ENCODE measurements at places on chromosomes 2 and 18. TPM values are rescaled to one million over a fixed set of nuclear protein-coding genes. Genes with fewer than 3 reads are reported as not detected.

DNA sequence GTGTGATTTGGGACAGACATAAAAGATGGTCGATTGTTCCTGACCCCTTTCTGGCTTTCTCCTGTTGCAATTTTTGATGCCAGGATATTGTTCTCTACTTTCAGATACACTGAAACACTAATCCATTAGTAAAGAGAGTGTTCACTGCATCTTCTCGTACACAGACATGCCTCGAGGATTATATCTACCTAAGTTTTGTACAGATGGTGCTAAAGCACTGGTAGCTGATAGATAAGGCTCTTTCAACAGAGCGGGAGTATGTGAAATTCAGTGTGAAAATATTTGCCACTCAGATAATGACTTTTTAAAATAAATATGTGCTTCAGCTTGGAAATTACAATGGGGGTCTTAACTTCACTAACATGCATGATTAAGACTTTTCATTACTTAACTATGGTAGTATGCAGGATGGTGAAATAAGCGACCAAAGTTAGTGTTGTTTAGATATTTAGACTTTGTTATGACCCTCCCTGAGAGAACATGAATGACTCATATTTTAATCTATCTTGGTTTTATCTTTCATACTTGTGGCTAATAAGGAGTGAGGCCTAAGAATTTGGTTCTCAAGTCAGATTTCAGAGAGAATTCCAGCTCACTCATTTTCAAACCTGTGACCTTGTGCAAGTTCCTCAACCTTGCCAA lies 474.9 kb downstream of the NRXN1 start:
- DNase-seq, result no peak

- peak; percentile 58 for DNase-seq
These were observed 198.9 kb downstream of the CDCA7 start for GRCh38 chr2:173553593-173553992.

DNA sequence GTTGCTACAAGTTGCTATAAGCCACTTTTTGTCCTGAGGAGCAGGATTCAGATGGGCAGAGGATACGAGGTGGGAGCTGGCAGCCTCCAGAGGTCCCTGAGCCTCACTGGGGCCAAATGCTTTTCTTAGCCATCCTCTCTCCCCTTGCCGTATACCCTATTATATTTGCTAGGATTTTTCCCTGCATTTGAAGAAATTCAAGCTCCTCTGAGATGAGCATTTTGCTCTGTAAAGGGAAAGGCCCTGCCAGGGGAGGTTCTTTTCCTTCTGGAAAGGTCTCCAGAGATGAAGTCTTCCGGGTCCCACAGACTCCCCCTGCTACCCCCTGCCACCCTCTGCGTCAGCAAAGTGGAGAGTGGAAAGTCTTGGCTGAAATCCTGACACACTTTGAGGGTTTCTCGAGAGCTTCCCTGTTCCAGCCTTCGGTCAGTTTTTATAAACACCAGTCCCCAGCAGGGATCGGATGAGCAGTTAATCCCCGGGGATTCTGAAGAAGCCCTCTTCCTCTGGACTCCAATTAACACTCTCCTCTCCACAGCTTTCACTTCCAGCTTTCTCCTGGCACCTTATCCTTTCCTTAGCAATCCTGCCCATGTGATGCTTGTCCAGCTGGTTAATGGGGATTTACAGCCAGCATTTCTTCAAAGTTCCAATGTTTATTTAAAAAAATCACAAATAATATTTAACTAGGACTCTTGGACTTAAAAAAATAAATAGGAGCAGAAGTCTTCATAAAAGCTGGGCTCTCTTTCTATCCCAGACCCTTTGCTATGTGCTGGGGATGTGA lies 13.1 kb downstream of the CYRIA start:
- no peak for DNase-seq

- no peak for DNase-seq
These were observed 15.4 kb downstream of the PECR start for GRCh38 chr2:216066230-216066629.

- DNase-seq, result no peak
These were observed 49.7 kb downstream of the SCN7A start for GRCh38 chr2:166444306-166444705.

GRCh38 chr2:562391-563364 lies 114.5 kb downstream of the TMEM18 start:
- DNase-seq, result no peak

DNA sequence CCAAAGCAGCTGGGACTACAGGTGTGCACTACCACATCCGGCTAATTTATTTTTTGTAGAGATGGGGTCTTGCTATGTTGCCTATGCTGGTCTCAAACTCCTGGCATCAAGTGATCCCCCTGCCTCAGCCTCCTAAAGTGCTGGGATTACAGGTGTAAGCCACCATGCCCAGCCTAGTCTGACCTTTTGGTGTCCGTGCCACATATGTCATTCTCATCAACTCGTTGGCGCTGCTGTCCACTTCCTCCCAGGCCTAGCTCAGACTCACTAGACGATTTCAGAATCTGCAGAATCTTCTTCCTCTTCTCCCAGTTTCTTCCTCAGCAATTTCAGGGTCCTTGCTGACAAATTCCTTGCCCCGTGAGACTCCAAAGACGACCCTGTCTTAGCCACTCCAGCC lies 39.8 kb upstream of the DNMT3A start:
- DNase-seq, result no peak

GRCh38 chr2:196287523-196287922 lies 116.1 kb upstream of the STK17B start:
- DNase-seq, result no peak

- DNase-seq, result no peak
These were observed 219.6 kb downstream of the CYP26B1 start for GRCh38 chr2:71927757-71928715.

DNA sequence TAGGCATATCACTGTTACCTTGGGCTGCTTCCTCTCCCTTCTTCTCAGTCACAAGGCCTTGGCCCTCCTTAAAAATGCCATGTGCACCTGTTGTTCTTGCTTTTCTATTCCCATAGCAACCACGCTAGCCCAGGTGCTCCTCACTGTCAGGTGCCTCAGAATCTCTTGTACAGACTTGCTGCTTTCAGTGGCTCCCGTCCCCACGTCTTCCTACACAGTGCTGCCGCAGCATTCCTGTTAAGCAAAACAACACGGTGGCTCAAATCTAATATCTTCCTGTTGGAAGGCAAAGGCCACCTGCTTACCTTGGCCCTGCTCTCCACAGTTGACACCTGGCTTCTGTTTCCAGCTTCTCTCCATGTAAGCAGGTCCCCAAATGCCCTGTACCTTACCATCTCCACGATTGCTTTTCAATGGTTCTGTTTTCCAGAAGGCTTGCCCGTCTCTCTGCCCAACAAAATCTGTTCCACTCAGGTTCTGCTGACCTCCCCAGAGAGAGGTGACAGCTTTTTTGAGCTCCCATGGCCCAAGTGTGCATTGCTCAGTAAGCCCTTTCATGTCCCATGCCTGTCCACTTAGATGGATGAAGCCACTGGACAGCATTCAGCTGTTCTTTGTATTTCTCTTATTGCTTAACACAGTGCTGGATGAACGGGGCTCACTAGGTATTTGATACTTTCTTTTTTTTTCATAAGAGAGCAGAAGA lies 240.4 kb downstream of the PRKCE start:
- no peak for DNase-seq

DNA sequence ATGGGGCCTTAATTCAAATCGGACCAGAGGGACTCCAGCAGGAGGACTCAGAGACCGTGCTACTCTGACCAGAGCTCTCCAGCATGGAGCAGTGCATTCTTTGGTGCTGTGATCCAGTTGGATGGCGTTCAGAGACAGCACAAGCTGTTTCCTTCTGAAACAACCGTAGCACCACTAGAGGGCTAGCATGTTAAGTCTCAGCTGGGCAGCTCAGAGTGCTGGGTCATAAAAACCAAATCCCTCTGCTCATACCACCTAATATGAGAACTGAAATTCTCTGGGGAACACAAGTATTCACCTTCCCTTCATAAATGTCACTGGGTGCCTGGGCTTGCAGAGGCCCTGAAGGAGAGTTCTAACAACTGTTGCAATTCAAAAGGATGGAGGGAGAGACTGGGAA lies 97.7 kb upstream of the TFCP2L1 start:
- no peak for DNase-seq

DNA sequence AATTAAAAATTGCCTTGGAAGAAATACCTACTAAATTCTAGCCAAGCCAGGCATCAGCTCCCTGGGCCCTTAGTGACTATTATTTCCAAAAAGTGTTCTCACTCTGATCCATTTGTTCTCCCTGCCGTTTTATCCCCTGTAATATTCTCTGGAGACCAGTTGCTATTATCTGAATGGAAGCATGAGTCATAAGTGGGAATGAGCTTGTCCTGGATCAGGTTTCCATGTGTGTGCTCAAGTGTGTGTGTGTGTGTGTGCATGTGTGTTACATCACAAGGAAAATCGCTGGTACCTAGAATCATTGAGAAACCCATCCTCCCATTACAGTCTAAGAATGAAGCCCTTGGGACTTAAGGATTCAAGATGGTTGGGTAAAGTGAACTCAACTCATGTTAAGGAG lies 130.3 kb upstream of the CXCR4 start:
- DNase-seq, result no peak

DNA sequence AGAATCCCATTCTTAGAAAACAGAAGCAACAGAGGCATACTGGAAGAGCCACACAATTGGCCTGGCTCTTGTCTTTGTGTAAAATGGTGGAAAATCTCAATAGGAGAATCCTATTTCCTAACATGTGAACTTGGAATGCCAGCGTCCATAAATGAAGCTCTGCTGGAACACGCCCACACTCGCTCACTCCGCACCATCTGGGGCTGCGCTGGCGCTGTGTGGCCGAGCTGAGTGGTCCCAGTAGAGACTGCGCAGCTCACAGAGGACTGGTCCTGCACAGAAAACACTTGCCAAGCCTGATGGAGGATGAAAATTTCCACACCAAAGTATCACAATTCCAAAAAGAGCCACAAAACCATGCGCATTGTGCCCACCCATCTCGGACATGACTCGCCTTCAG lies 56.2 kb downstream of the PXDN start:
- no peak for DNase-seq

DNA sequence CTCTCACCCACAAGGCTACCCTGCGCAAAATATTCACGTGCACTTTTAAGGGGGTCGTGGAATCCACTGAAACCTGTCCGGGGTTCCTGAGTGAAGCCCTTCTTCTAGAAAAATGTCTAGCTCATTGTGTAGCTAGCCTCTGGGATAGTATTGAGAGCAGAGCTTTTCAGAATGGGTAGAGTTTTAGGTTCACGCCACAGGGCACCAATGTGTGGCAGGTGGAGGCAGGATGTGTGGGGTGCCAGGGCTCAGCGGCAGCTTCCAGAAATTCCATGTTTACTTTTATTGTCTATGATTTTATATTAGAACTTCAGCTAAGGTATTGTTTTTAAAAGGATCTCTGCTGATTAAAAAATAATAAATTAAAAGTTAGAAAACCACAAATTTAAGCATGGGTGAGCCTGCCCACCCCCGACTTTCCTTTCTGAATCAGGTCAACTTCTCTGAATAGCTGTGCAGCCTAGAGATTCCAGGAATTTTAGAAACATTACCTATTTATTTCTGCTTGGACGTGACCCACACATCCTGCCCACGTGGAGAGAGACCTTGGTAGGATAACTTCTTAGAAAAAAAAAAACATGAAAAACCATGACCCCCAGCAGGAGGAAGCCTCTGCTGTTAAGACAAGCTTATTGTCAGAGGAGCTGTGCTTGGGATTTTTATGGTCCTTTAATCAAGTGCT lies 163.7 kb downstream of the CTIF start:
- DNase-seq, result no peak

DNA sequence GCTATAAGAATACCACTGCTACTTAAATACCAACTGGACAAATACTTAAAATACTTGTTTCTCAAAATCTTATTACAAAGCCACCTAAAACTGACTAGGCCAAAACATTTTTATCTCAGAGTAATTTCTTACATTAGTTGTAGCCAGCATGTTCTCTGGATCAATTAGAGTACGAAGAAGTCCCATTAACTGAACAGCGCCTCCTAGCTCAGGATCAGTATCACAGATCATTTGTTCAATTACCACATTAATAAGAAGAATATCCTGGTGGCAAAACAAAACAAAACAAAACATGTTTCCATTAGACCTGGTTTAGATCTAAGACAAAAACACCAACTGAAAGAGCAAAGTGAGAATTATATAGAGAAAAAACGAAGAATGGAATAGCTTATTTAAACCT lies 36.0 kb downstream of the PPP4R3B start:
- no peak for DNase-seq

DNA sequence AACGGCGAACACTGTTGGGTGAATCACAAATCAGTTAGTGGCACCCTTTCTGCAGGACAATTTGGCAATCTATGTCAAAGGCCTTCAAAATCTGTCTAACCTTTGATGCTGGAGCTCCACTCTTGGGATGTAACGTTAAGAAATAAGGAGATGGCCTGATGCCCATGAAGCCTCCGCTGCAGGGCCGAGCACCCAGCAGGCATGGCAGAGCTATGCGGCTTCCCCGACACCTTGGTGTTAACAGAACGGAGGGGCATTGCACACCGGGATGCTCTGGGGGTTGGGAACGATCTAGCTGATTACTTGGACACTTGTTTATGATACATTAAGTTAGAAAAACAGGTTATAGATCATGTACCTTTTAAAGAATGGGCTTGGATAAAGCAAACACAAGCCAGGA lies 265.3 kb downstream of the HDAC4 start:
- DNase-seq, result no peak

GRCh38 chr2:238389988-238390589 lies 36.6 kb upstream of the ASB1 start:
- DNase-seq, result no peak

DNA sequence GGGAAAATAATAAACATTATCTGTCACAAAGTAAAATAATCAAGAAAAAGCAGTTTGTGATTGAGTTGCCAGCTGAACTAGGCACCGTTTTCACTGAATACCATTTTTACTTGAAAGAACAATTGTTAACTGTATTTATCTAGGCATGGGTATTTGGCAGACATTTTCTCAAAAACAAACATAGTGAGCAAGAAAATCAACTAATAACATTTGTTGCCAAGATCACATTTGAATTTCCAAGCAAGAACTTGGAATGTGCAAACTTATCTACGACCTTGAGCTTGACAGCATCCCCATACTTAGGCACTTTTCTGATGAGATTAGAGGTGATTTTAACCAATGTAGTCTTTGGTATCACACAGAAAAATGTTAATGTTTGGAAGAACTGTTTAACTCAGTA lies 16.7 kb downstream of the SS18 start:
- no peak for DNase-seq

DNA sequence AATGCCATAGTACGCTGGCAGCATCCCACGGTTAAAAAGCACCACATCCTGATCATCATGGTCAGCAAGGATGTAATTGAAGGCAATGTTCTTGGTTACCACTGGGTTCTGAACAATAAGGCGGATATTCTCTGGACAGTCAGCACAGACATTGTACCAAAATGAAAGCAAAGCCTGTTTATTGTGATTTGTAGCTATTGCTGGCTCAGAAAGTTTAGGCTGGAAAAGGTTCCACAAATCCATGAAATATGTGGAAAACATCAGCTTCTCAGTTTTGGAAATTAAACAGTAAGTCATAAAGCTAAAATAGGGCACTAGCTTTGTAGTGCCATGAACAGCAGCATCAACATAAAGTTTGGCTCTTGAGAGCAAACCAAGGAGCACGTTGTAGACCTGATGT lies 52.2 kb downstream of the C2orf74 start:
- DNase-seq, result no peak

GRCh38 chr2:154640000-154640399 lies 58.5 kb upstream of the KCNJ3 start:
- DNase-seq, result no peak

CD8A gene
- not detected for polyA plus RNA-seq

SERPINB3 gene
- polyA plus RNA-seq, result not detected

IL37 gene
- polyA plus RNA-seq, result not detected

GMCL1 gene
- polyA plus RNA-seq, result 2.1 TPM

TCF7L1 gene
- 3.2 TPM for polyA plus RNA-seq

GALNT14 gene
- 1.9 TPM for polyA plus RNA-seq

LYG2 gene
- polyA plus RNA-seq, result not detected

Data from BJ (cell line).